ENCODE measurements at places on chromosomes 3 and 15.
A peak's percentile ranks its signal among the peaks of the same experiment; 100 is the strongest.

DNA sequence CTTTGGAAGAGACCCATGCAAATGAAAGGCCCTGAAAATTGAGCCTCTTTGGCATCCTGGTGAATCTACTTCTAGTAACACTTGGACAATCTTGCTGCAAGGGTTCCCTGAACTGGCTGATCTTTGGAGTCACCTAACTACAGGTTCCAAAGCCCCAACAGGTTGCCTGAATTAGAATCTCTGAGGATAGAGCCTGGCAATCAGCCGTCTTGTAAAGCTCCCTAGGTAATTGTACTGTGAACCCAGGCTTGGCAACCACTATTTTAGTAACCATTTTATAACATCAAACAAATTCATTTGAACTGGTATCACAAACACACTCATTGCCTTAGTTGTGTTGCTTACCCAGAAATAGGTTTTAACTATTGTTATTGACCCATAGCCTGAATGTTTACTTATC, 20.1 kb downstream of the PAQR9 start:
- DNase-seq: no peak

- DNase-seq: no peak
Measured at GRCh38 chr3:23659274-23659673, 146.5 kb upstream of the UBE2E1 start.

DNA sequence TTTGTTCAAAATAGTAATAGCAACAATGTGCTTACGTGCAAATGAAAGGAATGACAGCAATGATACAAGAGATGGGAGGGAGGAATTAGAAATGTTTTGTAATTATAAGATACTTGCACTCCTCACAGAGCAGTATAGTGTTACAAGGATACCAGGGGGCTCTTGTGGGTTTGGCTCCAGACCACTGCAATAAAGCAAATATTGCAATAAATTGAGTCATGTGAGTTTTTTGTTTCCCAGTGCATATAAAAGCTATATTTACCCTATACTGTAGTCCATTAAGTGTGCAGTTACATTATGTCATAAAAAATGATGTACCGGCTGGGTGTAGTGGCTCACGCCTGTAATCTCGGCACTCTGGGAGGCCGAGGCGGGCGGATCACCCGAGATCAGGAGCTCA, 864.3 kb downstream of the NSUN3 start:
- no peak for DNase-seq

DNA sequence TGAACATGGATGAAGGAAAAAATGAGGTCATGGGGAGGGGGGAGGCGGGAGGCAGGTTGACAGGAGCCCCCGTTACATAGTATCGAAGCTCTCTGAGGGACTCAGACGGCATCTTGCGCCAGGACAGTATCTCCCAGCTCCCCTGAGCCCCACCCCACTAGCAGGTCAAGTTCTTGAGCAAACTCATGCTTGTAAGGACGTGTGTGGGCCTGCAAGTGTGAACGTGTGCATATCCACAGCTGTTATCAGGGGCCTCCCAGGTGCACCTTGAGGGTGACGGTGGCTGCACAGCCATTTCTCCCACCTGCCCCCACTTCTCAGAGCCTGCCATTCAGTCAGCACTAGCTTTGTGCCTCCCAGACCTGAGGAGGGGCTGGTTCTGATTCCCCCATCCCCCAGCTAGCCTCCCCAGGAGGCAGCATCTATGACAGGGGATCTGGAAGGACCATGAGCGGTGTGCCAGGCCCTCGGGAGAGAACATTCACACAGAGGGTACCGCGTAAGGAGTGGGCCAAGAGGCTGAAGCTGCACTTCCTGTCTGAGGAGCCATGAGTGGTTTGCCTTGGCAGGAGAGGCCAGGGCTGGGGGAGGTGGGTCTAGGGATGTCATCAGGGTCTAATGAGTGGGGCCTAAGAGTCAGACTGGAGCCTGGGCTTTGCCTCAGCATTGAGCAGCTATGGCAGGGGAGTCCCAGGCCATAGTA, 2.9 kb downstream of the SEMA3F start:
- DNase-seq: no peak

DNA sequence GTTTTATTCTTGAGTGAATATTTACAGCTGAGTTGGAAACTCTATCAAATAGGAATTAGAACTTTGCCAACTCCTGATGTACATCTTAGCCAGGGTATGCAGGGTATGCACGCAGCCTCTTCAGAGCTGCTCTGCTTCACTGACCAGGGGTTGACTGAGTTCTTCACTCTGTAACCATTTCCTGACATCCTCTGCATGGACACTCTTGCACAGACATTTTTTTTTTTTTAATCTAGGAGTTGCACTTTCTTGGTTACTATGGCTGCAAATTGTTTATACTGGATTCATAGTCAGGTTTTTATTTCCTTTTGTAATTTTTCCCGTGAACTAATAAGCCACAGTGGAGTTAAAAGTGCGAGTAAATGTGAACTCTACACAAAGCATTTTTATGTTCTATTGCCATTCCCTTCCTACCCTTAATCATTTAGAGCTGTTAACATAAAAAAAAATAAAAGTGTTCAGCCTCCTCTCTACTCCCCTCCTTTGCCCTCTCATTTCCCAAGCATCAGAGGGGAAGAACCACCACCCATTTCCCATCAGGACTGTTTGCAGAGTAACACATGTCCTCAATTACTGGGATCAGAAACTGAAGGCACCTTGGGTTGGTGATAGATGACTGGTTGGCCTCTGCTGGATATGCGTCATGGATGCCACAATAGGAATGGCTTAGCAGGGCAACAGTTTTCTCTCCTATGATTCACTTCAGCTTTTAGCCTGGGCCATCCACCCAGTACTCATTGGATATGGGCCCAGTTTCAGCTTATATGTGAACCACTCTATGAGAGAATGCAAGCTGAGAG, 54.0 kb downstream of the DUT start:
- DNase-seq: no peak

GRCh38 chr3:24503616-24504113, 9.0 kb upstream of the THRB start:
- DNase-seq: no peak

GRCh38 chr15:67303490-67304363, 49.1 kb downstream of the IQCH start:
- no peak for DNase-seq

DNA sequence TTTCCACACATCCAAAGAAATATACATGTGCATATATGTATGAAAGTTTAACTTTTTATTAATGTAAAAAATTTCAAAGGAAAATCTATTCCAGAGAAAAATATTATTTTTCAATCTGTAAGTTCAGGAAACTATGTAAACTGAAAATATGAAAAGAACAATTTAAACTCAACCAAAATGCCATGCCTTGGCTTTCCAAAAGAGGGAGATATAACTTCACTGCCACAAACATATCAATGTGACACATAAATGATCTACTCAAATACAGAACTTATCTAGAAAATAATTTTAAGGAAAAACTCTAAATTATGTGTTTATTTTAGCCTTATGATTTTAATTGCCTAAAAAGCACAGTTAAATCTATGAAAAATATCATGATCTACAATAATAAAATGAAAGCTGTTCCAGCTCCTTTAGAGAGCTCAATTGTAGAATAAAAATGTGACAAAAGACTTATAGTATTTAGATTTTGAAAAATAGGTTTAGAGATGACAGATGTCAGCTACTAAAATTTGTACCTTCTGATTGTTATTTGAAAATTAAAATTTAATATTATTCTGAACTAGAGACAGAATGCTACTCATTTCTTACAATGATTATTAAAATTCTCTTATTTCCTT, 94.8 kb downstream of the GBE1 start:
- no peak for DNase-seq

GRCh38 chr3:124812291-124813265, 74.6 kb downstream of the ITGB5 start:
- no peak for DNase-seq

DNA sequence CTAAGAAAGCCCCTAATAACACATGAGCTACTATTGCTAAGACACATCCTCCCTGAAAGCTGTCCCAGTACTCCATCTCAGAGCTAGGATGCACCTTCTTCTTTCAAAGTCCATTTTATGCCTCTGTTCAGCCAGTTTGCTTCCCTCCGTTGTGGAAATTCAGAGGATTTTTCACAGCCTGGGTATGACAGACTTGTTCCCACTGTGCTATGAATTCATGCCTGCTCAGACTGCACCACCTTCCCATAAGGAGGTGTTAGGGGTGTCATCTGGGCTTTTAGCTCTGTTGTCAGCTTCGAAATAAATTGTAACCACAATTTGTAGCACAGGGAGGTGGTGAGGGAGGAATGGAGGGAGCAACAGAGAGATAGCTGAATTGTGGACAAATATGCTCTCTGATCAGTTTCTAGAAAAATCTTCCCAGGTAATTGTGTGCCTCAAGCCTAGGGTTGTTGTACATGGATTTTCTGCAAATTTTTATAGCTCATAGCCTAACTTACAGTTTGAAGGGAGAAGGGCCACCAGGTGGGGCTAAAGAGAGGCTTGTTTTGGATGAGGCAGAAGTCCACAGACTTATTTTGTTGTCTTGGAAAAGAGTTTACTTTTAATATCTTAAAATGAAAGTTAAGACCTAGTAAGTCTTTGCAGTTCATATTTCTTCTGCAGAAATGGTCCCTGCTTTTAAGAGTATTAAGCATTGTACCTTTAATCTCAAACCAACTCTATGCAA, 462.0 kb downstream of the PDCD6IP start:
- peak; percentile 36 for DNase-seq

GRCh38 chr3:42472555-42472954, 29.9 kb upstream of the VIPR1 start:
- no peak for DNase-seq

DNA sequence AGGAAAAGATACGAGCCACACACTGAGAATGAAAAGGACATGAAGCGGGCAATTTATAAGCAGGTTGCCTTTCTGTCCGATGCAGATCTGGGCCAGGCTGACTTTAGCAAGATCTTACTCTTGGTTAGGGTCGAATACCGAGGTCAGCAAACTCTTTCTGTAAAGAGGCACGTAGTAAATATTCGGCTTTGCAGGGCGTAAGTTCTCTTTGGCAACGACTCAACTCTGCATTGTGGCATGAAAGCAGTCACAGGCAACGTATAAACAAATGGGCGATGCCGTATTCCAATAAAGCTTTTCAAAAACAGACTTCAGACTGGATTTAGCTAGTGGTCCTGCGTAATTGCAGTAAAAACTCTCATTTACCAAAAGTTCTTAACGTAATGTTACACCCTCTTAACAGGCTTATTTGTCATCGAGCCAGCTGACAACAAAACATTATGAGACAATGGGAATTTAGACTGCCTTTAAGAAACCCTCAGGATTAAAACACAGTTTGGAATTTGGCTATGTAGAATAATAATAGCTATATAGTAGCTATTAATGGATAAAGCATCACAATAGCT, 13.1 kb upstream of the RPL35A start:
- DNase-seq: no peak

- DNase-seq: no peak
Measured at GRCh38 chr3:130395916-130396315, 50.4 kb downstream of the COL6A5 start.

DNA sequence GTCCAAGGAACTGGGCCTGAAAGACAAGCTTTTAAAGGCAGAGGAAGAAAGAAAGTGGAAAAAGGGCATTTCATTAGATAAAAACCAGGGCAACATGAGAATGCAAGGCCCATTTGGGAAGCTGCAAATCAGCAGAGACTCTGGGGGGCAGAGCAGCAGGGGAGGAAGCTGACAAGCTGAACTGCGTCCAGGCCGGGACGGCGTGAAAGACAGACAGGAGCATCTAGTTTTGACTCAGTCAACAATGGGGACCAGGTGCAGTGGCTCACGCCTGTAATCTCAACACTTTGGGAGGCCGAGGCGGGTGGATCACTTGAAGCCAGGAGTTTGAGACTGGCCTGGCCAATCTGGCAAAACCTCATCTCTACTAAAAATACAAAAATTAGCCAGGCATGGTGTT, 69.9 kb downstream of the CDC25A start:
- DNase-seq: no peak

GRCh38 chr15:68635141-68635540, 56.3 kb downstream of the CORO2B start:
- DNase-seq: no peak

DNA sequence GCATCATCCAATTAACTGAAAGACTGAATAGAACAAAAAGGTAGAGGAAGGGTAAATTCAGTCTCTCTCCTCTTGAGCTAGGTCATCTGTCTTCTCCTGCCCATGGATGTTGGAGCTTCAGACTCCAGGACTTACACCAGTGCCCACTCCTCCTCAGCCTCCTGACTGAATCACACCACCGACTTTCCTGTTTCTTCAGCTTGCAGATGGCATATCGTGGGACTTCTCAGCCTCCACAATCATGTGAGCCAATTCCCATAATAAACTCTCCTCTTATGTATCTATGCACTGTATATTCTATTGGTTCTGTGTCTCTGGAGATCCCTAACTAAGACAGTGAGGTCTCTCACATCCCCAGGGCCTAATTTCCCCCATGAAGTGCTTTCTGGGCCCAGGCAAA, 140.4 kb downstream of the CD47 start:
- DNase-seq: no peak

DNA sequence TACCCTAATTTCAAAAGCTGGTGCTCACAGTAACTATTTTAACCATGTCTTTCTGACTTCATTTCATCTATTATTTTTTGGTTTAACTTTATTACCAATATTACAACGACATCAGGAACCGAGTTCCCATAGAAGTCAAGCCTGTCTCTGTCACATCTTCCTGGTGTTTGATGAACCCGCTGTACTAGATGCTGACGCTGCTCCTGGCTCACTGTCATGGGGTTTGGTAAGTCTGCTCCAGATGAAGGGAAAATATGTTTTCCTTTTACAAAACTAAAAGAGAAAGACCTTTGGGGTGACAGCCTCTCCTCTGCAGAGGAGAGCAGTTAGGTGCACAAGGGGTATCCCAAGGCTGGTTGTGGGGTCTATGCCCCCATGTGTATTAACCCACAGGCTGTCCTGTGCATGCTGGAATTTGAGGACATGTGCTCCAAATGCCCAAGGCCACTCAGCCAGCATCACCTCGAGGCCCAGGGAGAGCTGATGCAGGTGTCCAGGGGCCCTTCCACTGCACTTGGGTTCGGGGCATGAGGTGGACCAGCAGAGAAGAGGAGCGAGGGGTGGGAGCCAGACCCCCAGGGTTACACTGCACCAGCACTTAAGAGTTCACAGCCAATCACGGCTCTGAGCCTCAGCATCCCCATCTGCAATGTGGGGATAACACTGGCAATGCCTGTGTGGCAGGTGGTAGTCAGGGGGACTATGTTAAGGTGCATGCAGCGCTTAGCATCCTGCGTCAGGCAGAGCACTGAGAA, 62.2 kb downstream of the ATP10A start:
- no peak for DNase-seq

GRCh38 chr15:80822256-80822655, 43.1 kb downstream of the CEMIP start:
- no peak for DNase-seq

GRCh38 chr3:171908731-171909130, 65.6 kb downstream of the TMEM212 start:
- no peak for DNase-seq

- DNase-seq: no peak
Measured at GRCh38 chr15:78983146-78983918, 38.5 kb upstream of the CTSH start.

GRCh38 chr15:85800478-85801123, 5.9 kb upstream of the KLHL25 start:
- no peak for DNase-seq

GRCh38 chr15:28080386-28080785, 18.7 kb downstream of the OCA2 start:
- DNase-seq: no peak

Measured in stimulated activated CD4-positive, alpha-beta T cell treated with anti-CD3 and anti-CD28 coated beads, Interleukin-1b, Interleukin-23, amount 100 ng/mL, for 48 hours (primary cell).